ENCODE measurements at places on chromosomes 4 and X. TPM values are rescaled to one million over a fixed set of nuclear protein-coding genes. Genes with fewer than 3 reads are reported as not detected.
A peak's percentile ranks its signal among the peaks of the same experiment; 100 is the strongest.

The SULT1E1 gene
- total RNA-seq = 34.5 TPM

The SLC26A1 gene
- total RNA-seq = 0.32 TPM

DNA sequence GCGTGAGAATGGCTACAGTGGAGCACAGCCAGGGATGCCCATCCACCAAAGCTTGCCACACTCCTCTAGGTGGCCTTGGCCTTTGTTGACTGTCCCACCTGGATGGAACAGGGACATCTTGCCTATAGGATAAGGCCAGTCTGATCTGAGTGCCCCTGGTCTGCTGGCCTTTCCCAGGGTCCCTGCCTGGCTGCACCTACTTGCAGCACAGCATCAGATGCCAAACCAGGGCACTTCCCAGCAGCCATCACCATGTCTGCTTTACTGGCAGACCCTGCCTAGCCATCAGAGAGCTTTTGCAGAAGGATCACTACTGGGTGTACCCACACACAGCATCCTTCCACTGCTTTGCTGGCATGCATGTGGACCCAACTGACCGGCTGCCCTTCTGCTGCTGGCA is 143.2 kb downstream of the GABRA3 start:
- H3K36me3 ChIP-seq = no peaks in the 10 kb centered on the region
- no peaks in the 10 kb centered on the region for H3K4me1 ChIP-seq
- H3K4me3 ChIP-seq = no peak overlapping the region

The PRSS12 gene
- total RNA-seq = 0.55 TPM

DNA sequence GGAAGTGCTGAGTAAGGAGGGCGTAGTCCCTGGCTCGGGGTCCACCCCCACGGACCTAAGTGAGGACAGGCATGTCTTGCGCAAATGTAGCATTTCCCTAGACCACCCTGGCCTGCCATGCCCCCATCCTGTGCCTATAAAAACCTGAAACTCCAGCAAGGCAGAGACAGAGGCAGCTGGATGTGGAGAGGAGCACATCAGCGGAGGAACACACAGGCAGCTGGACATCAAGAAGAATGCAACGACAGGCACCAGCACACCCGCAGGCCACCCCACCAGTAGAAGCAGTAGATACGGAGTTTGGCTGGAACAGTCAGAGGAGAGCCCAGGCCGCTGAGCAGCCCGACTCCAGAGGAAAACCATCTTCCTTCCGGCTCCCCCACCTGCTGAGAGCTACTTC is 345.9 kb downstream of the FSTL5 start:
- no peak for DNase-seq
- H3K36me3 ChIP-seq = no peaks in the 10 kb centered on the region
- no peaks in the 10 kb centered on the region for H3K27me3 ChIP-seq
- no peak overlapping the region for H3K4me3 ChIP-seq
- no peak overlapping the region for H3K27ac ChIP-seq

The MAPK10 gene
- total RNA-seq = 0.37 TPM

GRCh38 chr4:76435528-76436319 is 695 bp downstream of the SHROOM3 start:
- peaks cover 70% of the 10 kb centered on the region for H3K27me3 ChIP-seq
- no peaks in the 10 kb centered on the region for H3K36me3 ChIP-seq
- no peaks in the 10 kb centered on the region for H3K4me1 ChIP-seq
- H3K27ac ChIP-seq = no peak overlapping the region
- DNase-seq = no peak
- no peak overlapping the region for H3K4me3 ChIP-seq

- no peaks in the 10 kb centered on the region for H3K4me1 ChIP-seq
- H3K36me3 ChIP-seq = no peaks in the 10 kb centered on the region
- DNase-seq = no peak
- no peak overlapping the region for H3K4me3 ChIP-seq
- no peak overlapping the region for H3K27ac ChIP-seq
Measured at GRCh38 chr4:154422152-154422551, 69.4 kb downstream of the DCHS2 start.

The ZNF157 gene
- not detected for total RNA-seq

- no peak overlapping the region for H3K4me3 ChIP-seq
- H3K36me3 ChIP-seq = no peaks in the 10 kb centered on the region
- peaks cover 65% of the 10 kb centered on the region for H3K27me3 ChIP-seq
- peaks cover 42% of the 10 kb centered on the region for H3K4me1 ChIP-seq
- H3K27ac ChIP-seq = no peak overlapping the region
Measured at GRCh38 chr4:54228546-54228945, 547 bp upstream of the PDGFRA start.

The RAB41 gene
- not detected for total RNA-seq

- no peaks in the 10 kb centered on the region for H3K36me3 ChIP-seq
- H3K4me3 ChIP-seq = no peak overlapping the region
- no peak for DNase-seq
Measured at GRCh38 chr4:179344861-179345260, 1902.6 kb upstream of the AGA start.

- no peaks in the 10 kb centered on the region for H3K36me3 ChIP-seq
- H3K27ac ChIP-seq = no peak overlapping the region
- H3K27me3 ChIP-seq = peaks cover 3% of the 10 kb centered on the region
- peak; percentile 26 for DNase-seq
Measured at GRCh38 chr4:90137555-90137954, 10.4 kb downstream of the CCSER1 start.

The MID1 gene
- total RNA-seq = 29.8 TPM

DNA sequence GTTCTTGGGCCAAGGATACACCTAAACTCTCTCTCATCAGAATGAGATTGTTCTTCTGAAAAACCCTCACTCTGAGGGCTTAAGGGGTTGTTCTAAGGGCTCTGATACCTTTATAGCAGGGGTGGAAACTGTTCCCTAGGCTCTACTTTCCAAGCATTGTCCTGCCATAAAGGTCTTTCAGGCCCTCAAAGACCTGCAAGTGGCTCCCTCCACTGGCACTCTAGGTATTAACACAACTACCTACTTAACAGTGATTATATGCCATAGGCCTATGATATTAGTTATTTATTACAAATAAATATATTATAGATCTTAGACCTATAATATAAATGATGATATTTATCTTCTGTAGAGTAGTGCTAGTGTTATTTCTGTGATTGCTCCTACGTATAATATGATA is 473.7 kb upstream of the RPS6KA3 start:
- no peaks in the 10 kb centered on the region for H3K4me1 ChIP-seq
- no peak overlapping the region for H3K27ac ChIP-seq
- no peaks in the 10 kb centered on the region for H3K36me3 ChIP-seq
- H3K27me3 ChIP-seq = no peaks in the 10 kb centered on the region

- H3K27me3 ChIP-seq = no peaks in the 10 kb centered on the region
- no peak overlapping the region for H3K27ac ChIP-seq
- no peak for DNase-seq
Measured at GRCh38 chr4:149754526-149754925, 61.1 kb downstream of the IQCM start.

GRCh38 chrX:123153846-123154335 is 30.2 kb upstream of the GRIA3 start:
- no peak overlapping the region for H3K27ac ChIP-seq
- H3K4me3 ChIP-seq = no peak overlapping the region
- H3K27me3 ChIP-seq = no peaks in the 10 kb centered on the region
- DNase-seq = no peak

The SLC2A9 gene
- 1.6 TPM for total RNA-seq

DNA sequence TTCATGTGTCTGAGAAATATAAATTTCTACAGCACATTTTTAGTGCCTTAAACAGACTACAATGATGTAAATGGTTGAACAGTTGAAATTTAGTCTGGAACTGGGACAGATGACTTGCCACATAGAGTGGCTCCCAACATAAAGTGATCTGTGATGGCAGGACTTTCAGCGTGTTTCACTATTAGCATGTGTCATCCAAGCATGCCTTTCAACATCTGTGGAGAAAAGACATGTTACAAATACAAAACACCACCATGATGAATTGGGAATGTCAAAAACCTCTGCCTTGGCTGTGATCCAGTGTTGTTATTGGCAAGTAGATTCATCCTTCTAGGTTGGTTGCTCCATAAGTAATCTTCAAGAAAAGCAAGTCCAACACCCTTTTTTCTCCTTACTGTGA is 348.7 kb downstream of the MAPK10 start:
- no peaks in the 10 kb centered on the region for H3K27me3 ChIP-seq
- no peak overlapping the region for H3K4me3 ChIP-seq
- no peak overlapping the region for H3K27ac ChIP-seq
- DNase-seq = peak; percentile 85

- DNase-seq = no peak
- H3K27me3 ChIP-seq = peaks cover 13% of the 10 kb centered on the region
Measured at GRCh38 chr4:182923366-182923765, 6.2 kb upstream of the DCTD start.

GRCh38 chr4:158861281-158861680 is 92.5 kb downstream of the FNIP2 start:
- H3K27ac ChIP-seq = no peak overlapping the region
- no peak overlapping the region for H3K4me3 ChIP-seq
- no peaks in the 10 kb centered on the region for H3K4me1 ChIP-seq
- no peaks in the 10 kb centered on the region for H3K36me3 ChIP-seq
- DNase-seq = no peak
